ENCODE measurements at places on chromosomes 2 and 18. TPM values are rescaled to one million over a fixed set of nuclear protein-coding genes. Genes with fewer than 3 reads are reported as not detected.

The CDK15 gene
- 0.38 TPM for total RNA-seq

The PARD6G gene
- total RNA-seq: 85.3 TPM

The CYP27A1 gene
- 22.3 TPM for total RNA-seq

The AGPS gene
- total RNA-seq: 13.6 TPM

The SCN2A gene
- total RNA-seq: 0.21 TPM

The GPR39 gene
- total RNA-seq: 0.72 TPM

The FAM117B gene
- 19.0 TPM for total RNA-seq

The CCDC74B gene
- 2.3 TPM for total RNA-seq

The LRATD1 gene
- 53.4 TPM for total RNA-seq

The PLGLB2 gene
- 0.26 TPM for total RNA-seq

The LYG2 gene
- total RNA-seq: 2.9 TPM

The ASAP2 gene
- 31.3 TPM for total RNA-seq

The ASXL3 gene
- total RNA-seq: 2.0 TPM

The RND3 gene
- total RNA-seq: 53.5 TPM

The PPP1R1C gene
- not detected for total RNA-seq

The TCF7L1 gene
- total RNA-seq: 1.1 TPM

The DPP4 gene
- total RNA-seq: 4.1 TPM

The SLC35G4 gene
- total RNA-seq: not detected

The AGBL5 gene
- 15.3 TPM for total RNA-seq

The ZNF396 gene
- total RNA-seq: 1.6 TPM

The ATOH8 gene
- total RNA-seq: 25.1 TPM

The CYRIA gene
- total RNA-seq: 1.8 TPM

The TMEFF2 gene
- total RNA-seq: not detected

The CABYR gene
- 3.6 TPM for total RNA-seq

The ST8SIA3 gene
- not detected for total RNA-seq

The TMEM198 gene
- 1.5 TPM for total RNA-seq

The TRIM54 gene
- total RNA-seq: not detected

The FEV gene
- total RNA-seq: not detected

The SLC9A4 gene
- total RNA-seq: not detected

The NEU2 gene
- 6.2 TPM for total RNA-seq

The TUBA4B gene
- not detected for total RNA-seq

The DSG2 gene
- 28.7 TPM for total RNA-seq

The CSRNP3 gene
- 6.5 TPM for total RNA-seq

The CFC1 gene
- not detected for total RNA-seq

The COL4A4 gene
- total RNA-seq: 0.23 TPM

The GRP gene
- total RNA-seq: not detected

The CYS1 gene
- not detected for total RNA-seq

The TRIM43 gene
- total RNA-seq: not detected

The MYO3B gene
- total RNA-seq: 0.34 TPM

The GALNT5 gene
- total RNA-seq: 0.40 TPM

The FABP1 gene
- not detected for total RNA-seq

The GKN1 gene
- total RNA-seq: not detected

The PDE11A gene
- 1.0 TPM for total RNA-seq

The PLB1 gene
- total RNA-seq: 9.2 TPM

The MAL gene
- total RNA-seq: 29.4 TPM

The TEX44 gene
- total RNA-seq: not detected

The AQP4 gene
- 1.9 TPM for total RNA-seq

The SRD5A2 gene
- not detected for total RNA-seq

Measured in suprapubic skin (tissue), 4 donors.